MG63 (cell line): ENCODE measurements at places on chromosomes 7 and 10.

- no peak for DNase-seq
Observed at GRCh38 chr10:75935650-75936400, 504.4 kb downstream of the LRMDA start.

DNA sequence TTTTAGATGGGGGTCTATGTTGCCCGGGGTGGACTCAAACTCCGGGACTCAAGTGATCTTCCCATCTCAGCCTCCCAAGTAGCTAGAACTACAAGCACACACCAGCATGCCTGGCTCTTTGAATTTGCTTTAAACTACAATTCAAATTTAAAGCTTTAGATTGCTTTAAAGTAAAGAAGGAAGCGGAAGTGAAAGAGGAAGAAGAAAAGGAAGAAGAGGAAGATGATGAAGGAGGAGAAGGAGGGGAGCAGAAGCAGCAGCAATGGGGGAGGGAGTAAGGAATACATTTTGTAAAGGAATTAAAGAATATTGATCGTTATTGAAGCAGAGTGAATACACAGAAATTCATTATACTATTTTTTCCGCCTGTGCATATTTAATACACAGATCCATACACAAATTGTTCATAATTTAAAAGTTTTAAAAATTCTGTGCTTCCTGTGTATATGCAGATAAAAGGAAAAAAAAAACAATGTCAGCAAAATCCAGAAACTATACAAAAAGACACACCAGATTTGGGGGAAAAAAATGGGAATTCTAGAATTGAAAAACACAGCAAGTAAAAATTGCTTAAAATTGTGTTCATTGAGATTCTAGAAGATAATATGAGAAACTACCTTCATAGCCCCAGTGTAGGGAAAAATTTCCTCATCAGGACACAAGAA lies 60.8 kb upstream of the KCNMA1 start:
- DNase-seq = no peak

- DNase-seq = no peak
Observed at GRCh38 chr7:36736090-36736898, 12.0 kb upstream of the AOAH start.

GRCh38 chr7:82677493-82677892 lies 233.9 kb upstream of the CACNA2D1 start:
- DNase-seq = peak; percentile 27

DNA sequence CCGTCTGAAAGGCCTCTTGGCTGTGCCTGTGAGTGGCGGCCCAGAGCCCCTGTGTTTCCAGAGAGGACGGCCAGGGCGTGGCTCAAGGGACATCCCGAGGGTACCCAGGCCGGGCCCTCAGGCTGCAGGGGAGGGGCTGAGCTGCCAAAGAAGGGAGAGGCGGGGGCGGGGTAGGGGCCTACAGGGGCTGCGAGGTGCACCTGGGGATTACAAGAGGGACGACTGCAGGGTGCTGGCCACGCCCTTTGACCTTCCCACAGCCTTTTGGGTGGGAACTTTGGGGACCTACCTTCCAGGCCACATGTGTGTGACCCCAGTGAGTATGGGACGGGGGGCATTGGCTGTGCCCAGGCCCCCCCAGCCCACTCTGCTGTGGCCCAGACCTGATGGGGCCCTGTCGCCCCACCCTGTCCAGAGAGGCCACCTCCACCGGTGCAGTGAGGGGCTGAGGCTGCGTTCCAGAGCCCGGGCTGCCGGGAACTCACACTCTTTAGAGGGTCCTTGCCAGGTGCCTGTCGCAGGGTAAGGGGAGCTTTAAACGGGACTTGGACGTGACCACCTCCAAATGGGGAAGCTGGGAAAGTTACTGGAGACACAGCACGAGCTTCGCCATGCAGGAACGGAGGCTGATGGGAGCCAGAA lies 19.0 kb upstream of the NKX6-2 start:
- DNase-seq = no peak
